GM12864 (cell line): ENCODE measurements at places on chromosomes 13 and 19.

DNA sequence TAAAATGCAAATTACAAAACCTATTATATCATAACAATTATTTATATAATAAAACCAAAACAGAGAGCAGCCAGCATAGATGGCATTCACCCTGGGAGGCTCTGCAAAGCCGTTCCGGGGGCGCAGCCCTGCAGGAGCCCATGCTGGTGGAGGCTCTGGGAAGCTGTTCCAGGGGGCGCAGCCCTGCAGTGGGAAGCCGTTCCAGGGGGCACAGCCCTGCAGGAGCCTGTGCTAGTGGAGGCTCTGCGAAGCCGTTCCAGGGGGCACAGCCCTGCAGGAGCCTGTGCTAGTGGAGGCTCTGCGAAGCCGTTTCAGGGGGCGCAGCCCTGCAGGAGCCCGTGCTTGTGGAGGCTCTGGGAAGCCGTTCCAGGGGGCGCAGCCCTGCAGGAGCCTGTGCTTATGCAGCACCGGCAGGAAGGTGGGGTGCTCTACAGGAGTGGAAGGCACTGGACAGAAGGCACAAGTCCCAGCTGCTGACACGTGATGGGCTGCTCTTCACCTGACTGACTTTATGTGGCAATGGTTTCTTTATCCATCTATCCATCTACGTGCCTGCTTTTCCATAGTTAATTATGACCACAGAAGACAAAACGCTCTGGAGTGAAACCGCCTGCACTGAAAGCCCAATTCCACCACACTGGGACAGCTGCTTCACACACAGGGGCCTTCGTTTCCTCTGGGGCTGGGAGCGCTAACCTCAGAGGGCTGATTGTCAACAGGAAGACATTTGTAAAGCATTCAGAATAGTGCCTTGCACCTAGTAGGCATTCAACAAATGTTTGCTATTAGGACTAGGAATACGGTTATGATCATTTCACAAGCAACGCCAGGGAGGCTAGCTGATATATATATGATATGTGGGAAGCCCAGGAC is 23.7 kb downstream of the PCID2 start:
- no peak for DNase-seq

DNA sequence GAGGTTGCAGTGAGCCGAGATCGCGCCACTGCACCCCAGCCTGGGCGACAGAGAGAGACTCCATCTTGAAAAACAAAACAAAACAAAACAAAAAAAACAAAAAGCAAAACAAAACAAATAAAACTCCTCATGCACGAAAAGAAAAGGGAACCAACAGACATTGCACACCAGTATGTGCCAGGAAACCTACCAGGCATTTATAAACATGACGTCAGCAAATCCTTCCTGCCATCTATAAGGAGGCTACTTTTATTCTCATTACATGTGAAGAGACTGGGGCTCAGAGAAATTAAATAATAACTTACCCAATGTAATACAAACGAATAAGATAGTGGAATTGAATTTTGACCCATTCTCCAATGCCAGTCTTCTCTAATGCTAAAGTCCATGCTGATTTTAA is 197.2 kb downstream of the NUFIP1 start:
- no peak for DNase-seq

- DNase-seq, result no peak
Measured at GRCh38 chr13:41548031-41548430, 90.7 kb downstream of the RGCC start.

GRCh38 chr13:44622261-44622660 is 46.1 kb upstream of the TSC22D1 start:
- no peak for DNase-seq

DNA sequence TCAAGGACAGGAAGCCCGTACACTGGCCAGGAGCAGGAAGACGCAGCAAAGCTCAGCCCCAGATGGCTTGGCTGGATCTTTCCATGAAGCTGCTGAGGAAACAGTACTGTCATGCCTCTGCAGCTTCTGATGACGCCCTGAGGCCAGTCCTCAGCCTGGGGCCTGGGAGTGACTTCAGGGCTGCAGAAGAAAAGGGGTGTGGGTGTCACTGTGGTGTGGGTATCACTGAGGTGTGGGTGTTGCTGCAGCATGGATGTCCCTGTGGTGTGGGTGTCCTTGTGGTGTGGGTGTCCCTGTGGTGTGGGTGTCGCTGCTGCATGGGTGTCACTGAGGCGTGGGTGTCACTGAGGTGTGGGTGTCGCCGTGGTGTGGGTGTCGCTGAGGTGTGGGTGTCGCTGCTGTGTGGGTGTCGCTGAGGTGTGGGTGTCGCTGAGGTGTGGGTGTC is 12.0 kb upstream of the GAS6 start:
- no peak for DNase-seq

GRCh38 chr13:53150568-53150967 is 122.0 kb downstream of the OLFM4 start:
- no peak for DNase-seq
